ENCODE measurements at places on chromosomes 2 and 18. TPM values are rescaled to one million over a fixed set of nuclear protein-coding genes. Genes with fewer than 3 reads are reported as not detected.

Gene ATOH8
- 16.6 TPM for total RNA-seq

Gene FBLN7
- total RNA-seq: 0.57 TPM

Gene NAT8
- total RNA-seq: not detected

Gene CDH20
- not detected for total RNA-seq

Gene MARCHF4
- total RNA-seq: 20.0 TPM

Gene ZAP70
- not detected for total RNA-seq

Gene CDK5R2
- 8.8 TPM for total RNA-seq

Gene DHRS9
- 3.9 TPM for total RNA-seq

Gene BMP10
- not detected for total RNA-seq

Gene LRRC30
- not detected for total RNA-seq

Gene CHST10
- total RNA-seq: 16.3 TPM

Gene GPR39
- total RNA-seq: 5.9 TPM

Gene RTP5
- total RNA-seq: not detected

Gene SPC25
- total RNA-seq: 18.6 TPM

Data from A549 treated with dexamethasone at 1 μM for 4 hours (cell line).